ENCODE measurements at places on chromosomes 3 and 15.

DNA sequence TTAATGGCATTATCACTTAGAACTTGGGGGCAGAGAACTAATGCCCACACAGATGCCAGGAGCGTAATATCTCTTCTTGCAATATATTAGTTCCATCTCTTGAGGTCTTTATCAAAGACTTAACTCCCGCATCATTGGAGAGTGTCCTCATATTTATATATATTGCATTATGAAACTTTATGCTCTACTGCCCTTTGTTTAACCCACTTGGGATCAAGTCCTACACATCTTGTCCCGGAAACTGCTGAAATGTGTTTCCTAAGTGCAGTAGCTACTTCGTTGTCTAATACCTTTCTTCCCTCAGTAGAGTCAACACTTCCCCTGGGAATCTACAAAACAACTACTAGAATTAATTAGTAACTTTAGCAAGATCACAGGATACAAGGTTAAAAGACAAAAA lies 1029.2 kb downstream of the OTOL1 start:
- no peak for DNase-seq

DNA sequence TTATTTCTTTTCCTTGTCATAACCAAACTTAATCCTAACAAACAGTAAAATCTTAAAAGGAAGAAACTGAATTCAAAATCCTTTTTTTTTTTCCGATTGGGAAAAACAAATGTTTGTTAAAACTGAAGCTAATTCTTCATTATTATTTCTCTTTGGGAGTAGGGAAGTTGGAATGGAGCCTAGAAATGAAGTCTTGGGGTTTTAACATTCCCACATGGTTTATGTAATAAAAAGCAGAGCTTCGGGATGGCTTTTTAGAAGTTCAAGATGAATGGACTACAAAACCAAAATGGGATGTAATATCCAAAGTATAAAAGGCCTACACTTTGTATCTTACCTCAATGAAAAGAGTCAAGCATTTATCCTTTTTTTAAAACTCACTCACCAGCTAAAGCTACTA lies 189.0 kb upstream of the TMC3 start:
- no peak for DNase-seq

GRCh38 chr15:31352911-31353811 lies 26.5 kb downstream of the KLF13 start:
- peak; percentile 90 for DNase-seq

GRCh38 chr3:98945101-98945524 lies 43.6 kb upstream of the DCBLD2 start:
- no peak for DNase-seq

GRCh38 chr3:48215019-48215418 lies 8.3 kb upstream of the CAMP start:
- DNase-seq, result no peak

GRCh38 chr15:100966997-100967396 lies 47.8 kb downstream of the LRRK1 start:
- DNase-seq, result no peak

DNA sequence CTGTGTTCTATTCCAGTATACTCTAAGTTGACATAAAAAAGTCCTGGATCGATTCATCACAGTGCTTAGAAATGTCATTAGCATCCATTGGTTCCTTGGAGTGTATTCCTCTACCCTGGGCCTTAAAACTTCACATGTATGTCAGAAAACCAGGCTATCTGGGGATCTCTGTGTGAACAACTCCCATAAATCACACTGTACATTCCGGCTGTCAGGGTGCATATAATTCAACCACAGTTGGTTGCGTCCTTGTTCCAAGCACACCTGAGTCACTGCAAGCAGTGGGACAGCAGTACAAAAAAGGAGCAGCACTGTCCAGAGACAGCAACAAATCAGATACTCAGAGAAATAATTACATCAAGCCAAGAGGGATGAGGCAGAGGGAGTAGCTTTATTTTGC lies 52.4 kb downstream of the PDZRN3 start:
- no peak for DNase-seq

DNA sequence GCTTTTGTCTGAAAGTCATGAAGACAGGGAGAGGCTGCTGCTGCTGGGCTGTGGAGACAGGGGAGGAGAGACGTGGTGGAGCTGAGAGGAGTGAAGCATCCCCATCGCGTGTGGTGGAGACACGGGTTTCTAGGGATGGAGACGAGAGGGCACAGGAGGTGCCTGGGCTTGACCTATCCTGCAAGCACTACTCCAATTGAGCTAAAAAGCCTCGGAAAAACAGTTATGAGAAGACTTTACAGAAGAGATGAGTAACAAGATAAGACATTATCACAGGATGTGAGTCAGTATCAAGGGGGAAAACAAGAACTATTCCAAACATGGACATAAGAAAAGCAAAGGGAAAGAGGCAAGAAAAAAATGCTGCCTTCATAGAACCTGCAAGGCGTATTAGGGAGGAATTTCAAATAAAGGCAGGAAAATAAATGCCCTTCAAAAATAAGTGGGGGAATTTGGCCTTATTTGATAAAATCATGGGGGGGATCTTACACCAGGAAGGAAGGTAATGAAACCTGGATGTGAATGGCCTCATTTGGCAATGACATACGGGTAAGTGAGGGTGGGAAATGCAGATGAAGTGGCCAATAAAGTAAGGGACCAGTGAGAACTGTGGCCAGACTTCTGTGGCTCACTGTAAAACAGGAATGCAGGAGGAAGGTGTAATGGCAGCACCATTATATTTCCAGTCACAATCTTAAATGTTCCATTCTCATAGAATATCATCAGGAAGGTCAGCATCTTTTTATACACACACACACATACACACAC lies 97.9 kb downstream of the PLD1 start:
- no peak for DNase-seq

GRCh38 chr15:51198701-51199232 lies 104.1 kb upstream of the TNFAIP8L3 start:
- DNase-seq, result no peak

GRCh38 chr15:53950572-53950971 lies 27.7 kb upstream of the UNC13C start:
- no peak for DNase-seq

- no peak for DNase-seq
Observed at GRCh38 chr3:117408811-117409210, 699.2 kb downstream of the TUSC7 start.

GRCh38 chr3:188822004-188822403 lies 349.8 kb upstream of the TPRG1 start:
- no peak for DNase-seq

GRCh38 chr15:26981492-26981891 lies 10.5 kb downstream of the GABRG3 start:
- no peak for DNase-seq

DNA sequence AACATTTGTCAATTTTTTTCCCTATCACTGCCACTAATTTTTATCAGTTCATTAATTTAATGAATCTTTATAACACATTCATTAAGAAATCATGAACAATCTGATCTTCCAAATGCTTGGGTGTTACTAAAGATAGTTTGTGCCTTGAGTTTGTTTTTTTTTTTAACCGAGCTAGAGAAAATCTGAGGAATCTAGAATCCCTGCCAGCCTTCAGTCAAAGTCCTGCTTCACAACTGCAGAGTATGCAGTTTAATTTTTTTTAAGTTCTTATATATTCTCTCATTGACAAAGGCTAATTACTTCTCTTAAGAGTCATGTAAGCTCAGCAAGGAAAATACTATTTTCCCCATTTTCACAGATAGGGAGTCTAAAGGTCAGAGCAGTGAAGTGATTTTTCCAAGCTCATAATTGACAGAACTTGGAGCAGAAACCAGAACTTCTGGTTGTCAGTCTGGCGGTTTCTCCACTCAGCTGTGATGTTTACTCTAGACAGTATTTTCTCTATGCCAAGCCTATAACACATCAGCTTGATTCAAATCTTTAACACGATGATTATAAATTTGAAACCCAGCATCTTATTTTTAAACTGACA lies 55.7 kb downstream of the TNIK start:
- DNase-seq, result no peak

DNA sequence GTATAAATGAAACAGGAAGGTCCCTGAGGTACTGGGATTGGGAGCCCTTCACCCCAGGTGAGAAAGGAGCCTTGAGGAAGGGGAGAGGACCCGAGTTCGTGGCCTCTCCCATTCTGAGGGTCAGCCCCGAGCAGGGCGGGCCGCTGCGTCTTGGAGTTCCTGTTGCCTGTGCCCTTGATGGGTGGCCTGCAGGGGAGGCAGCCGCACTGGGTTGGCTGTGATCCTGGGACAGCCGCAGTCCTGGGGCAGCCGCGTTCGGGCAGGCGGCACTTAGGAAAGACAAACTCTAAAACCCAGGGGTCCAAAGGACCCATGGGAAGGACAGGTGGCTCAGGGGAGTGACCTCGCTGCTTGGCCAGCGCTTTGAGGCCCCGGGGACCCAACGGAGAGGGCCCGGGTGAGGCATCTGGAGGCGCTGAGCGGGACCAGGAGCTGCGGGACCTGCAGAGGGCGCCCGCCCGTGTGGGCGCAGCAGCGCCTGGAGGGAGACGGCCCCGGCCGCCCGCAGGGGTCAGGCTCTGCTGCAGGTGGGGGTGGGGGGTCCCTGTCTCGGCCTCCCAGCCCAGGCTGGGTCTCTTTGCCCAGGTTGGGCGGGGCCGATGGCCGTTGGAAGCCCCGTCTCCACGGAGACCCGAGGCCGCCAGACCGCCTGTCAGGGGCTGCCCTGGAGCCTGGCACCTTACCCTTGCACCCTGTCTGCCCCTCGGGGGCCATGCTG lies 65.1 kb downstream of the HMCES start:
- peak; percentile 3 for DNase-seq

DNA sequence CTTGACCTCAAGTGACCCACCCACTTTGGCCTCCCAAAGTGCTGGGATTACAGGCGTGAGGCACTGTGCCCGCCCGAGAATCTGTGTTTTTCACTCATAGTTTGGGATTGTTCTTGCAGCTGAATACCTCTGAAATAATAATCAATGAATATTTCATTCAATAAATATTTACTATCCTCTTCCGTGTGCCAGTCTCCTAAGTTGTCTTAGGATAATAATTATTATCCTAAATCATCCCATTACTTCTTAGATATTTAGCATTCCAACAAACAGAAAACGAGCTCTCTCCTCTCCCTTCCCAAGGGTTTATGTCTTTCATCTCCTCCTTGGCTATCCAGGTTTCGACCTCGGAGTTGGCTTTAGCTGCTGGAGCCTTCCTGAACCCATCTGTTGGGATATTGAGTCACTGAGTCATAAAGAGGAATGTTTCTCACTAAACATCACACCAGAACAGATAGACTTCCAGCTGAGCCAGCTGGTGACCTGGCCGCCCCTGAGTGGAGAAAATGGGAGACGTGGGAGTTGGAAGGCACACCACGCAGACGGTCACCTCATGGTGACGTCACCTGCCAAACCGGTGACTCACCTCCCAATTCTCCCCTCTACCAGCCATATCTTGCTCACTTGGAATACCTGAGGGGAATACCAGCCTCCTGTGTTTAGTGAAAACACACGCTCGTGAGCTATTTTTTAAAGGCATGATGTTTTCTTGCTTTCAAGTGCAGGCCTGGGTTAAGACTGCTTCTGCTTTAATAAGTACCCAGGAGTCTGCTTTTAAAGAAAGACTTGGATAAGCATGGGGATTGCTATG lies 43.9 kb downstream of the BHLHE40 start:
- peak; percentile 29 for DNase-seq

Data from G401 (cell line).